ENCODE measurements at places on chromosomes 6 and 20. TPM values are rescaled to one million over a fixed set of nuclear protein-coding genes. Genes with fewer than 3 reads are reported as not detected.

Gene SALL4
- 1.4 TPM for total RNA-seq

Gene LY6G6C
- total RNA-seq = not detected

Gene ISM1
- 0.26 TPM for total RNA-seq

Gene DDX39B
- total RNA-seq = 358 TPM

Gene INSM1
- total RNA-seq = not detected

Data from A549 treated with GW870086 at 1 μM for 4 hours (cell line).